ENCODE measurements at places on chromosomes 11 and 22. TPM values are rescaled to one million over a fixed set of nuclear protein-coding genes. Genes with fewer than 3 reads are reported as not detected.

Gene FGF19
- total RNA-seq = not detected

Gene DDX10
- total RNA-seq = 16.8 TPM

Gene SLC37A2
- 0.06 TPM for total RNA-seq

Gene OR2AG1
- not detected for total RNA-seq

Gene TEAD1
- total RNA-seq = 54.4 TPM

Gene LAYN
- total RNA-seq = 27.1 TPM

Gene OR51B2
- total RNA-seq = not detected

Gene KRTAP5-4
- total RNA-seq = 0.19 TPM

Gene SSTR3
- total RNA-seq = not detected

Gene BEST1
- total RNA-seq = 1.2 TPM

Gene PGM2L1
- 7.0 TPM for total RNA-seq

Gene LDHAL6A
- total RNA-seq = not detected

Gene BUD13
- 13.7 TPM for total RNA-seq

Gene SESN3
- total RNA-seq = 55.0 TPM

Gene OR5L1
- total RNA-seq = not detected

Gene OR56A1
- total RNA-seq = not detected

Gene LIF
- total RNA-seq = 13.5 TPM

Gene CASP4
- 166 TPM for total RNA-seq

Gene C11orf42
- not detected for total RNA-seq

Gene TESMIN
- 0.13 TPM for total RNA-seq
